Ascending aorta (tissue), 2 donors: ENCODE measurements at places on chromosomes 6 and 20. TPM values are rescaled to one million over a fixed set of nuclear protein-coding genes. Genes with fewer than 3 reads are reported as not detected.

GPLD1 gene
- total RNA-seq: 3.5 TPM

NTSR1 gene
- not detected for total RNA-seq

TMC2 gene
- total RNA-seq: not detected

SPDEF gene
- not detected for total RNA-seq

GNL1 gene
- 33.0 TPM for total RNA-seq

PLAGL2 gene
- total RNA-seq: 6.7 TPM

IL17F gene
- total RNA-seq: not detected

TCP1 gene
- total RNA-seq: 46.7 TPM

GRCh38 chr6:147811913-147812629 lies 303.6 kb downstream of the SAMD5 start:
- no peaks in the 10 kb centered on the region for H3K27me3 ChIP-seq
- no peak overlapping the region for H3K27ac ChIP-seq
- no peak for DNase-seq
- no peaks in the 10 kb centered on the region for H3K36me3 ChIP-seq
- H3K4me3 ChIP-seq: no peak overlapping the region

DNA sequence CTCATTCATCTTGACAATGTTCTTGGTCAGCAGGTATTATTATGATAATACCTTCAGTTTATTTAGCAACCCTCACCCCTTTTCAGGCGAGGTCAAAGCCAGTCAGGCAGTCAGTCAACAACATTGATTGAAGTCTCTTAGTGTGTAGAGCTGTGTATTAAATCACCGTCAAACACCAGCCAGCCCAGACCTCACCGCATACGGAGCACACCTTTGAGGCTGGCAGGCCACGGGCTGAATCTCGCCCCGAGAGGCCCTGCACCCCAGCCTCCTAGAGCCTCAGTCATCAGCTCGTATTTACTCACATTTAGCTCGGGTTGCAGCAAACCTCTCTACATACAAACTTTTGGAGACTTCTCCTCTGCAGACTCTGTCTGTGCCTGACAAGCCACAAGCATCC lies 36.0 kb upstream of the FOXA2 start:
- H3K36me3 ChIP-seq: no peaks in the 10 kb centered on the region
- H3K4me3 ChIP-seq: no peak overlapping the region
- DNase-seq: no peak
- no peaks in the 10 kb centered on the region for H3K27me3 ChIP-seq

DNA sequence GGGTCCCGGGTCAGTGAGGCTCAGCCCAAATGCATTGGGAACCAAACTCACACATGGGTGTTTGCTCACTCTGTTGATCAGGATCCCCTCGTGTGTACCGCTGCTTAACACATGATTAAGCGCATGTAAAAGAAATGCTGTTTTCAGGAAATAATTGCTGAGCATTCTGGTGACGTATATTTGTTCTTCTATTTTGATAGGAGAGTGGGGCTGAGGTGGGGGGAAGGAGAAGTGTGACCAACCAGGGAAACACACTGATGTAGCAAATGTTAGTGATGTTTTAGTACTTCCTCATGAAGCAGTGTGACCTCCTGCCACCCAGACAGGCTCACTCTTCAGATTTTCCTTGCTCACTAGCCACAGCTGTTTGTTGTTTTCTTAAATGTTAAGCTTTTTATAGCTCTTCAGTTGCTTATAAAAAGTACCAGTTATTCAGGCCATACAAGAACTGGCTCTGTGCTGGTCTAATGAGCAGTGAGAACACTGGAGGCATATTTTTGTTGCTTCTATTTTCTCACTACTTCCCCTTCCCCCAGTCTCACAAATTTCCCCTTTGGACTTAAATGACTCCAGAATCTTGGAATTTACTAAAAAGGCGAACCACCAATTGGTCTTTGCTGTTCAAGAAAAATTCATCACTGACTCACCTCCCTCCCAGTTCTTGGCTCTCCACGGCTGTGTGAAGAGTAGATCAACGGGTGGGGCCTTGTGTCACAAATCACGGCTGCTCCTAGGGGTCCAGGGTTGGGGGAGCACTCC lies 79.2 kb upstream of the BACH2 start:
- peak overlapping the region; percentile 66 for H3K27ac ChIP-seq
- peak; percentile 18 for DNase-seq
- H3K36me3 ChIP-seq: no peaks in the 10 kb centered on the region
- H3K27me3 ChIP-seq: no peaks in the 10 kb centered on the region
- H3K4me1 ChIP-seq: peaks cover 14% of the 10 kb centered on the region

DNA sequence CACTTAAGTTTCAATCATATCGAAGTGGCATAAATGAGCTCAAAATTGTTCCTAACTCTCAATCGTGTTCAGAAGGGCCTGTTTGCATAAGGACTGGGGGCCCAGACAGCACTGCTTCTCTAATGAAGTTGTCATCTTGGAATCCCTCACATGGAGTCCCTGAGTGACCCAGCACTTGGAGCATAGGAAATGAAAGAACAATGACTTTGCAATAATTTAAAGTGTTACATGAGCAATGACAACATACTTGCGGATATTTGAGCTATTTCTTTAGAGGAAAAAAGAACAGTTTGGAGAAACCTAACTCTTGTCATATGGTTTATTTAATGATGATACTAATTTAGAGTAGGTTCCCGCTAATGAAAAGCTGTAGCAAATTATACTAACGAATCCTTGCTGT lies 239.9 kb downstream of the TSHZ2 start:
- no peaks in the 10 kb centered on the region for H3K27me3 ChIP-seq
- H3K4me1 ChIP-seq: no peaks in the 10 kb centered on the region
- DNase-seq: no peak
- no peak overlapping the region for H3K4me3 ChIP-seq
- no peaks in the 10 kb centered on the region for H3K36me3 ChIP-seq
- no peak overlapping the region for H3K27ac ChIP-seq

DNA sequence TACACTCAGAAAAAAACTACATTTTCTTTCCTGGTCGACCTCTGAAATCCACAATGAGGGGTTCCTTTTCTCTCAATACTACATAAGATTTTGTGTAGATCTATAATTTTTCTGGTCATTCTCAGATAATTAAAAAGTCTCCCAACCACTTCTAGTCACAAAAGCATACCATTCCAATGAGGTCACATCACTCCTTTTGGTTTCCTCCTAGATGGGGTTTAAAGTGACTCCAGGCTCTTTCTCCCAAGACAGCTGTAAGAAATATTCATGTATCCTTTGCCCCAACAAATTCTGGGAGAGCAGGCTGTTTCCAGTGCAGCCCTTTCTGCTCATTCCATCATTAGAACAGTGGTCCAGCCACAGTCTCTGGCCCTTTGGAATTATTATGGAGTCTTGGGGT lies 43.1 kb upstream of the BEND6 start:
- no peak overlapping the region for H3K4me3 ChIP-seq
- H3K36me3 ChIP-seq: no peaks in the 10 kb centered on the region
- no peaks in the 10 kb centered on the region for H3K27me3 ChIP-seq
- no peaks in the 10 kb centered on the region for H3K4me1 ChIP-seq
- DNase-seq: no peak

DNA sequence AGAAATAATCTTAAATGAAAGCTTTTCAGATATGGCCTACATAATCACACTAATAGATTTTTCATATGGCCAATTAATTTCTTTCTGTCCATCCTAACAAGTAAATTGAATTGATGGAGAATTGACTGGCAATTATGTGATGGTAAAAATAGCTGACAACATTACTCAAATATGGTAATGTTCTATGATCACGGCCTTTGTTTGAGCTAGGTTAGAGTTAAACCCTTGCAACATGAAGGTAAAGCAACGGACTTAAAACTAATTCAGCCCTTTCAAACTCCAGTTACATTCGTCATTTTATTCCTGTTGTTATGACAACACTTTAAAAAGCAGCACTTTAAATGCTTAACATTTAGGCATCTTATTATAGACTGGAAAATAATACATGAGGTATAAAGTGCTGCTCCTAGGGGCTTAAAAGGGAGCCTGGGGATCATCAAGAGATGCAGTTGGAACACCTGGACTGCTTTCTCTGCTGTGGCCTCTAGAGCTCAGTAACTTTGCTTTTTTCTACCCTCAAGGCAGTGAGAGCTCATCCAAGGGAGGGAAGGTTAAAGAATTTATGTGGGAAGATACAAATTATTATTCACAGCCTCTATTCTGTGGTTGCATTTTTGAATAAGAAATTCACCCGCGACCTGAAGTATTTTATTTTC lies 46.9 kb downstream of the RIPOR2 start:
- no peak overlapping the region for H3K27ac ChIP-seq
- H3K36me3 ChIP-seq: no peaks in the 10 kb centered on the region
- no peak overlapping the region for H3K4me3 ChIP-seq
- DNase-seq: no peak
- no peaks in the 10 kb centered on the region for H3K4me1 ChIP-seq

DNA sequence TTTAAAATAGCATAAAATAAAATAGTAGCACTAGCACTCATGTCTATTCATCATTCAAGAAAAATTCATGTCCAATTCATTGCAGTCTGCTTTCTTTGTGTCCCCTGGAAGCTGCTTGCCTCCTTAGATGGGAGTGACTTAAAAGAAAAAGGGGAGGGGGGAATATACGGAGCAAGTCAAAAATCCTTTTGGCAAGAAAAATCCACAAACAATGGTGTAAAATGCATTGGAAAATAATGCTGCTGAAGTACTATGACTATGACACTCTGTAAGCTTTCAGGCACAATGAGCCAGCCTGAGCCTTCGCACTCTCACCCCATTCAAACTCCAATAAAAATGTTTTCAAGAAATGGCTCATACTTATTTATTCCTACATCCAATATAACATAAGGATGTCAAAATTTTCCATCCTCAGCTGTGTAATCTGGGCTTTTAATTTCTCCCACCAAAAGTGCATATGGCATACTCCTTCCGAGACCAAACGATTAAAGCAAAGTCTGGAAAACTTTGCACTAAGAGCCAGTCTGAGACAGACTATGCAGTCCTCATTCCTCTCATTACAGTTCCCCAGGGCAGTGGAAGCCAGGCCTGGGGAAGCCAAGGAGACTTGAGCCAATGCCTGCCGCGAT lies 790 bp downstream of the NEDD9 start:
- H3K36me3 ChIP-seq: peaks cover 13% of the 10 kb centered on the region
- peak overlapping the region; percentile 77 for H3K4me3 ChIP-seq
- H3K27me3 ChIP-seq: no peaks in the 10 kb centered on the region
- H3K27ac ChIP-seq: peak overlapping the region; percentile 91

- H3K4me1 ChIP-seq: no peaks in the 10 kb centered on the region
- no peaks in the 10 kb centered on the region for H3K27me3 ChIP-seq
- no peak for DNase-seq
- H3K36me3 ChIP-seq: peaks cover 28% of the 10 kb centered on the region
- no peak overlapping the region for H3K27ac ChIP-seq
Observed at GRCh38 chr6:38676236-38676973, 26.5 kb downstream of the GLO1 start.

GRCh38 chr6:145012039-145012662 lies 723.2 kb downstream of the EPM2A start:
- no peak overlapping the region for H3K27ac ChIP-seq
- H3K36me3 ChIP-seq: no peaks in the 10 kb centered on the region
- no peaks in the 10 kb centered on the region for H3K4me1 ChIP-seq
- no peak for DNase-seq
